ENCODE measurements at places on chromosomes 12 and 14. TPM values are rescaled to one million over a fixed set of nuclear protein-coding genes. Genes with fewer than 3 reads are reported as not detected.

YBX3 gene
- total RNA-seq, result 368 TPM

HOXC6 gene
- total RNA-seq, result 0.70 TPM

ZFC3H1 gene
- total RNA-seq, result 23.4 TPM

HOXC4 gene
- 0.10 TPM for total RNA-seq

CDKL1 gene
- total RNA-seq, result 15.8 TPM

BDKRB1 gene
- not detected for total RNA-seq

BLTP3B gene
- total RNA-seq, result 8.6 TPM

RIPK3 gene
- total RNA-seq, result 2.6 TPM

POLE2 gene
- 8.0 TPM for total RNA-seq

MDGA2 gene
- total RNA-seq, result 0.12 TPM

INHBE gene
- not detected for total RNA-seq

TESPA1 gene
- not detected for total RNA-seq

ANKRD33 gene
- 1.2 TPM for total RNA-seq

COCH gene
- total RNA-seq, result 1.8 TPM

KRT75 gene
- not detected for total RNA-seq

LRRK2 gene
- total RNA-seq, result 0.35 TPM

OR10A7 gene
- total RNA-seq, result not detected

FAM181A gene
- not detected for total RNA-seq

INHBC gene
- total RNA-seq, result not detected

Measured in glomerular endothelial cell (primary cell).